ENCODE measurements at places on chromosomes 16 and 17. TPM values are rescaled to one million over a fixed set of nuclear protein-coding genes. Genes with fewer than 3 reads are reported as not detected.

Gene MT1H
- not detected for total RNA-seq

GRCh38 chr17:29076722-29077121 lies 33.8 kb downstream of the PIPOX start:
- DNase-seq: no peak

DNA sequence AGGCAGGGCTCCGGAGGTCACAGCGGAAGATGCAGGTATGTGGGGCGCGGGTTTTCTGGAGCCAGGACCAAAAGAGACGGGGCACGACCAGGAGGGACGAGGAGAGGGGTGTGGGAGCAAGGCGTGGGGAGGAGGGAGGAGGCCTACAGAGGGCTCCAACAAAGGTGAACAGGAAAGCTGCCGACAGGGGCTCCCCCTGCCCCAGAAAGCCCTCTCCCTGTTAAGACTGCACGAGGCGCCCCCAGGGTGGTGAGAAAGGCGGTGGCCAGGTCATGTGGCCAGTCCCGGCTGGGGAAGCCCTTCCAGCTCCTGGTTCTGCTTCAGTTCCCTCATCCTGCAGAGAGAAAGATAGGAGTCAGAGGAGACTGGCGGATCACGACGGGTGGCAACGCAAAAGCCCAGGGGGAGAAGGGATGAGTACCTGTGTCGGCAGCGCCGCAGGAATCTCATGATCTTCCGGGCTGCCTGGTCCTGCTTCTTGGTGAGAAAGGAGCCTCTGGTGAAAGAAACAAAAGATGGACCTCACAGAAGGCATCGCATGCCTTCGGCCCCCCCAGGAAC lies 949 bp upstream of the SPAG7 start:
- no peak for DNase-seq

DNA sequence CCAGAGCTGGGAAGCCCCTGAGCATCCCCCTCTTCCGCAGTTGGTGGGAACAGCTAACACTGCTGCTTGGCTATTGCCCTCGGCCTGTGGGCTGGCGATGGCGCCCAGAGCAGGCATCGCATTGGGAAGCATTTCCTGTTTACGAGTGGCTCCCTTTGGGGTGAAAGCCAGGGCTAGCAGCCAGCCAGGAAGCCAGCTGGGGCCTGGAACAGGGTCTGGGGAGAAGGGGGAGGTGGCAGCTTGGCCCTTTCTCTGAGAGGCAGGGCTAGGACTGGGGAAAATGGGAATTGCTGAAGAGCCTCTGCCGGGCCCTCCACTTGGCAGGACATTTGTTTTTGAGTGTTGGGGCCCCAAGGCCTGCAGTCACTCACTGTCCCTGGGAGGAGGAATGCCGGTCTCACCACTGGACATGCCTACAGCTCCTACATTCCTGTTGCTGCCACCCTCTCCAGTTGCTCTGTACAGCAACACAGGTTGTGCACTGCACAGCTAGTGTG lies 2.4 kb upstream of the MTSS2 start:
- no peak for DNase-seq

GRCh38 chr16:79303959-79304387 lies 296.6 kb downstream of the MAF start:
- no peak for DNase-seq

DNA sequence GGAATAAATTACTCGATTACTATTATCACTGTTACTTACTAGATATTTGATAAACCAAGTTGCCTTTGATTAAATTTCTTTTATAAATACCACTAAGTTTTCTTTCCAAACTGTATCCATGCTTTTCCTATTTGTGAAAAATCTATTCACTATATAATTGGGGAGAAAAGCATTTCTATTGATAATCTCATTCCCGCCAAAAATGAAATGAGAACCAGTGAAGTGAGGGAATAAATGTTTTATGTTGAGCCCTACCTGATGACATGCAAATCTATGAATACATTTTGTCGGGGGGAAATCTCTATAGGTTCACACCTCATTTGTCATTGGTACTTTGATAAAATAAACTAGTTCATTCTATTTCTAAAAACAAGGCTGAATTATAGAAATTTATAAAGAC lies 15.7 kb downstream of the BRIP1 start:
- no peak for DNase-seq

DNA sequence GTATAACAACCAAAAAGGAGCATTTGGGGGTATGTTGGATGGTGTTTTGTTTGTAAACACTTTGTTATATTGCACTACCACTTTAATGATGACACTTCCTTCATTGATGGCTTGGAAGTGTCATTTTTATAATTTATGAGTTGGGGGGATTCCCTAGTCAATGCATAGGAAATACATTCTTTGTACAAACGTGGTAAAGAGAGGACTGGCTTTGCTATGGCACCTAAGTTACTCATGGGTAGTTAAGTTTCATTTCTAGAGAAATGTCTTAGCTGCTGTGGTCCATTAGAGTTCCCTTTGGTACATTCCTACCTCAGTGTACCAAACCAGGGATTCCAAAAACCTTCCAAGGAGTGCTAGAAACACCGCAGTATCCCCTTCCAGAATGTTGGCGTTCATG lies 63.7 kb upstream of the CMIP start:
- no peak for DNase-seq

GRCh38 chr16:73006026-73006425 lies 41.9 kb downstream of the ZFHX3 start:
- no peak for DNase-seq
